ENCODE measurements at places on chromosomes 2 and 18.

DNA sequence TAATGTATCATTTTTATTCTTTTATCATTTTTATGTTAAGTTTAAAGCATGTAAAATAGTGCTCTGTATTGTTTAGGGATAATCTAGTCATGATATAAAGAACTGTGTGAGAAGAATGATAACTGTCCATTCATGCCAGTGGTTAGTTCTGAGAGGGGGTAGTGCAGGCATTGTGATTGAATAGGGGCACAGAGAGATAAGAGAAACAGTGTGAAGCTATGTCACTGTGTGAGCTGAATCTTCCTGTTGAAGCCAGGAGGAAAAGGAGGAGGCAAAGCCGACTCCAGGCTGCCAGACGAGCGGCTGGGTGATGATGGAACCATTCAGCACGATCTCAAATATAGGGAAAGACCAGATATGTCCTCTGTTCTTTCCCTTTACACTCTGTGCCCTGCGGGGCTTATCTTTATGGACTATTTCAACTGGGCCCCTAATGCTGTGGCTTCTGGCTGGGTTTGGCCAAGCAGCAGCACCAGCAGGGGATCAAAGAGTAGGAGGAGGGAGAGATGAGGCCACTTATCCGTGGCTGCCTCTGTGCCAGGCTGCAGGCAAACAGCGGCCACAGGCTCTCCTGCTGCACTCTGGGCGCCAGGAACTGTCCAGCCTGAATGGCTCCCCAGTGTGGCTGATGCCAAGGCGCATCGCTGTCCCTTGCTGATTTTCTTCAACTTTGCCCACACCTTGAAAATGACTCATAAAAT, 128.0 kb downstream of the SPP2 start:
- no peak for DNase-seq

DNA sequence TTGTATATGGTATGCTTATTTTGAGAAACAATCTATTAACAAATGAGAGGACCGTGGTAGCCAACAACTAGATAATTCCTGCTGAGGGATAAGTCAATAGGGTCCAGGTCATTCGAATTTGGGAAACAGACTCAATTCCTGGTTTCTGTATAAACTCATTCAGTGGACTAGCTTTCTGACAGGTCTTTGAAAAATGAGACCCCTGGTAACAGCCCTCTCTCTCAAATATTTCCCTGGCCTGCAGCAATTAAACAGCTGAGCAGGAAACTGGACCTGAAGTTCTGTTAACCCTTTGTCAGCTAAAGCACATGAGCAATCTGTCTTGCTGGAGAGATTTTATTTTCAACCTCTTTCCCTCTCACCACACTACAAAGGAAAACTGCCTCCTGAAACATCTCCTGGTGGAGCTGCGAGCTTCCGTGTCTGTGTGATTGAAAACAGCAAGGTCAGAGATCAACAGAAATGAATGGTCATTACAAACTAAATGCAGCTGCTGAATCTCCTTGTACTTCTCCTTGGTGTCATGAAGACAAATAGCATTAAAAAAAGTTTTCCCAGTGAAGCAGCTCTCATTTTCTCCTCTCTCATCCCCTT, 70.3 kb upstream of the CCDC85A start:
- no peak for DNase-seq

- no peak for DNase-seq
Observed at GRCh38 chr2:187477051-187477450, 29.0 kb upstream of the CALCRL start.

GRCh38 chr2:231238689-231239088, 40.3 kb downstream of the ARMC9 start:
- no peak for DNase-seq

GRCh38 chr18:51621113-51621863, 423.8 kb upstream of the MEX3C start:
- DNase-seq, result no peak

DNA sequence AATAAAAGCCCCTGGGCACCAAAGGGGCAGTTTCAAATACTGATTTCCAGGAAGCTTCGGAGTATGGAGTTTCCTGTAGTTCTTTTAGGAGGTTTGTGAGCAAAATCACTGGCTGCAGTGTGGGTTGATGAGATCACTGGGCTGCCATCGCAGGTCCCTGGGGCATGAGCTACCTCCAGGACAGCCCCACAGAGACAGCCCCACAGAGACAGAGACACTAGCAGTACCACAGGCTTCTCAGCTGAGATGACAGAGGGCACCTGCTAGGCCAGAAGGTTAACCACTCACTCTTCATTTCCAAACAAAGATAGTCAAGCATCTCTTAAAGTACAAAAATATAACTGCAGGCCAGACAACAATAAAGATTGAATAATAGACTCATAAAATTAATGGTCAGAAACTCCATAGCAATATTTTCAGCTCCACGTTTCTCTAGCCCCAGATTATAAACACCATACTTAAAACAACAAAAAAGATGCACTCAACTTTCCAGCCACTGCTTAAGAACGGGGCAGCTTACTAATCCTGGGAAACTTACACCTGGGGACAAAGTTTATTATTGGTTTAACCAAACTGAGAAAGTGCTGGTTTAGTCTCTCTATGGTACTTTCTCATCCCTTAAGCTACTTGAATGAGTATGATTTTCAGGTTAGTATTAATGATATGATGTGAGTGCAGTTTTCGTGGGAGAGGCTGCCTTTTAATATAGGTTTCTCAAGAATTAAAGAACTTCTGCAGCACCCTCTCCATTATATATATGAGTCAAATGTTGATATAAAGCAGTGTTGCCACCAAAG, 11.6 kb downstream of the AFF3 start:
- DNase-seq, result no peak

GRCh38 chr2:139669675-139670074, 889.5 kb upstream of the NXPH2 start:
- no peak for DNase-seq

GRCh38 chr2:75053484-75054112, 95.2 kb downstream of the POLE4 start:
- DNase-seq, result no peak

All from T-helper 22 cell (primary cell).